ENCODE measurements at places on chromosomes 11 and 22.

- no peak for DNase-seq
Observed at GRCh38 chr11:64028398-64029115, 7.2 kb upstream of the FLRT1 start.

- DNase-seq = no peak
Observed at GRCh38 chr11:22991196-22991595, 130.9 kb upstream of the CCDC179 start.

DNA sequence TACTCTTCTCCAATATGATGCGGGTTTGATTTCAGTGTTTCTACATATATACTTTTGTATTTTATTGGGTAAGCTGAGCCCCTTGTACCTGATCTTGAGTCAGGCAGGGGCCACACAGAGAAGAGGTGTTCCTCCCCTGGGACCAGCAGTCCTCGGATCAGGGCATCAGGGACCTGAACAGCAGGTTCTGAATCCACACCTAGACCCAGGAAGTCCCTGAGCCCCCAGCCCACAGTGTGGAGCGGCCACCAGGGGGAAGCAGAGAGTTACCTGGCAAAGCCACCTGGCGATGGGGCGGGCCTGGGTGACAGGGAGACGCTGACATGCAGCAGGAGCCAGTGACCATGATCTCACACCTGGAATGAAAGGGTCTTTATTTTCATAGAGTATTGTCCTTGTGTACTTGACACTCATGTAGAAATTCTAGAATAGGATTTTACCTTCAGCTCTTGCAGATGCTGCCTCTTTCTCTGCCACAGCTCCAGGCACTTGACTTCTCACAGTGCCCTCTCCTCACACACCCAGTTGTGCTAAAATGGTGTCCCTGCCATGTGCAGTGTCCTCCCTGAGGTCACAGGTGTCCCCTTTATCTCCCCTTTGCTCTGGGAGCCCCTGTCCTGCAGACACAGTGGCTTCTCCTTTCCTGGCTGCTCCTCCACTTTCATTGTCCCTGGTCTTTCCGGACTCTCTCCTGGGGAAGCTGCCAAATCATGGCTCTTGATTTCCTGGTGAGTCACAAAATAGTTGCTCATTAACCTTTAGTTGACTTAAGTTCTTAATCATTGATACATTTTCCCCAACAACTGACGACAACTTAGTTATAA is 48.5 kb downstream of the GGTLC2 start:
- no peak for DNase-seq

GRCh38 chr11:65381716-65382032 is 772 bp downstream of the SLC25A45 start:
- DNase-seq = peak; percentile 78

- no peak for DNase-seq
Observed at GRCh38 chr11:12392672-12393071, 15.3 kb downstream of the PARVA start.

- no peak for DNase-seq
Observed at GRCh38 chr22:44399906-44400762, 87.4 kb upstream of the SHISAL1 start.

DNA sequence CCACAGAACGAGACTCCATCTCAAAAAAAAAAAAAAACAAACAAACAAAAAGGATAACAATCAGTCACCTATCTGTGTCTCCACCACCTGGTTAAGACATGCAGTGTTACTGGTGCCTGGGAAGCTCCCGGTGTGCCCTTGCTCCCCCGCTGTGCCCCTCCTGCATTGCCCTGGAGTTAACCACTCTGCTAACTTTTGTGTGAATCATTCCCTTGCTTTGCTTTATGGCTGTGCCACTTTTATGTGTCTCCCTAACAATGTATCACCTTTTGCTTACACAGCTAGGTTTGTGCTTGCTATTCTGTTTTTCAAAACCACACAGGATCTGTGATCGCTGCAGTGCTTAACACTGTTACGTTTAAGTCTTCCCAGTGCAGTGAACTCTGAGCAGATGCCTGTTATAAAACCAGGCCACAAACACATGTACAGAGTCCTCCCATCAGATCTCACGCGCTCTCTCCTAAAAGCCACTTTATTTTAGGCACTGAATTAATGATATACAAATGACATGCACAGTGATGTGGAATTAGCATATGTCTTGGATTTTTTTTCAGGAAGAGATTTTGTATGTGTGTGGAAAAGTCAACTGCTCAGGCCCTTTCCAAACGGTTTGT is 69.9 kb downstream of the BUD13 start:
- DNase-seq = no peak

DNA sequence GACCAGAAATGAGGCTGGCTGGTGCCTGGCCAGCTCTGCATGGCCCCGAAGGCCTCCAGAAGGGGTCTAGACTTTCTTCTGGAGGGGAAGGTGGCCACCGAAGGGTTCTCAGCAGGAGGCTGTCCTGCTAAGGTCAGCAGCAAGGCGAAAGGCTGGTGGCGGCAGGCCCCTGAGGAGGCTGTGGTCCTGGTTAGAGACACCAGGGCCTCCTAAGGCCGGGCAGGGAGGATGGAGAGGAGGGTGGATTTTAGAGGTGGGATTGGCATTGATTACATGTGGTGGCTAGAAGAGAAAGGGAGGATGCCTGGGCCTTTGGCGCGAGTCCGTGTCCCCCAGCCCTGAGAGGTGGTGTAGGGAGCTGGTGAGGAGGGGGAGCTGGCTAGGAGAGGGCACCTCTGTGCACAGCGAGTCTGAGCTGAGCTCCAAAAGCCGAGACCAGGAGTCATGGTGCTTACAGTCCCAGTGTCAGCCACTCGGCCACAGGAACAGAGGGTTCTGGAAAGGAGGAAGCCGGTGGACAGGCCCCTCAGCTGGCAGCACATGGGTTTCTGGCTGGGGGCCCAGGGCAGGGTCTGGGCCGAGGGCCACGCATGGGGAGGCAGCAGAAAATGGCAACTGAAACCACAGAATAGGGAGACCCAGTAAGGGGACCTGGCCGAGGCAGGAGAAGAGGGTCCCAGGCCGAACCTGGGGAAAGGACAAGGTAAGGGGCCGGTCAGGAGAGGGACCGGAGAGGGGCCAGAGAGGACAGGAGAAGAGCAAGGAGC is 2.5 kb downstream of the FERMT3 start:
- DNase-seq = peak; percentile 33

DNA sequence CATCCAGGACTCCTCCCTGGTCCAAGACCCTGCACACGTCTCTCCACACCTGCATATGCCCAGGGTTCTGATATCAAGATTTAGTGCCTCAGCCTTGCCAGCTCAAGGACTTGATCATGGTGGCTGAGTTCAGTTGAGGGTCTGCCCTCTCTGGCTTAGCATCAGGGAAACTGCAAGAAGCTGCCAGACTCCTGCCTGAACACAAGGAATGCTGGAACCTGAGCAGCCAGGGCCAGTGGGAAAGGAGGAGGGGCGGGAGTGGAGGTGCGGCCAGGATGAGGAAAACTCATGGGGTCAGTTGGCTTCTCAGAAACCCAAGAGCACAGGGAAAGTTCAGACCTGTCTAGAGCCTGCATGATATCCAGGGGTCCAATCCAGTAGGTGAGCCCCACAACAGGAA is 546.1 kb downstream of the BUD13 start:
- DNase-seq = no peak

DNA sequence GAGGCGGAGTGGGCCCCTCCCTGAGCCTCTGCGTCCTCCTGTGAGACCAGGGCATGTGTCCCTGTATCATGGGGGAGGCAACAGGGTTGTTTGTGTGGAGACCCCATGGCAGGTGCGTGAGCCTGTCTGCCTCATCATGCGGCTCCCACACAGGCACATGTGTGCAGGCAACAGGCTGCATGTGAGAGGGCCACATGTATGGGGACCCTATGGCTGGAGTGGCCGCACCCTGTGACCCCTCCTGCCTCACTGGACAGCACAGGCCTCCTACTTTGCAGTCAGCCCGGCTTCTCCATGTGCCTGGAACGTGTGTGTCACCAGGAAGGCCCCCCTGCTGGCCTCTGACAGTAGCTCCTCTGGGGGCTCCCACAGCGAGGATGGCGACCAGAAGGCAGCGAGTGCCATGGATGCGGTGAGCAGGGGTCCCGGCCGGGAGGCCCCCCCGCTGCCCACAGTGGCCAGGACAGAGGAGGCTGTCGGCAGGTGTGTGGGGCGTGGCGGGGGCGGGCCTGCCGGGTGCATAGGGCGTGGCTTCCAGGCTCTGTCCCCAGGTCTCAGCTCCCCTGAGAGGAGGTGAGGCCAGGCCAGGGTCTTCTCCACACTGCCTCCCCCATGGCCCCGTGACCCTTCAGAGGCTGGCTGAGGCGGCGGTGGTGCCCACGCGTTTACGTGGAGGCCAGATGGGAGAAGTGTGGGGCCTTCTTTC is 34.1 kb downstream of the SBF1 start:
- no peak for DNase-seq

- DNase-seq = no peak
Observed at GRCh38 chr22:22374163-22374562, 129.6 kb downstream of the VPREB1 start.
